Neural cell (in vitro differentiated cells): ENCODE measurements at places on chromosomes 5 and 9. TPM values are rescaled to one million over a fixed set of nuclear protein-coding genes. Genes with fewer than 3 reads are reported as not detected.

The C8G gene
- polyA plus RNA-seq = not detected in 2 replicates

The NMUR2 gene
- not detected in 2 replicates for polyA plus RNA-seq

The PCSK1 gene
- polyA plus RNA-seq = 21.7 and 27.2 TPM in 2 replicates

The MTAP gene
- polyA plus RNA-seq = 7.7 and 7.9 TPM in 2 replicates

The SUSD3 gene
- not detected in 2 replicates for polyA plus RNA-seq

The CCDC192 gene
- not detected in 2 replicates for polyA plus RNA-seq

The AHRR gene
- polyA plus RNA-seq = 0.26 and 0.90 TPM in 2 replicates

The GMCL2 gene
- not detected in 2 replicates for polyA plus RNA-seq

The PCDHB9 gene
- 4.8 and 4.9 TPM in 2 replicates for polyA plus RNA-seq

The SNCAIP gene
- 25.6 and 29.9 TPM in 2 replicates for polyA plus RNA-seq

The CCDC152 gene
- polyA plus RNA-seq = 0.87 and 1.5 TPM in 2 replicates

The NME5 gene
- 12.8 and 17.0 TPM in 2 replicates for polyA plus RNA-seq

The MZB1 gene
- polyA plus RNA-seq = not detected in 2 replicates

The CCDC107 gene
- 41.4 and 44.4 TPM in 2 replicates for polyA plus RNA-seq

The PKN3 gene
- polyA plus RNA-seq = 0.06 and 1.4 TPM in 2 replicates

The SPINK1 gene
- not detected in 2 replicates for polyA plus RNA-seq

The BTNL8 gene
- not detected in 2 replicates for polyA plus RNA-seq

The PCBD2 gene
- polyA plus RNA-seq = 4.7 and 6.0 TPM in 2 replicates

The LHX3 gene
- polyA plus RNA-seq = not detected in 2 replicates
